ENCODE measurements at places on chromosomes 12 and 14.

GRCh38 chr12:127559349-127560040, 707.5 kb upstream of the TMEM132C start:
- DNase-seq: no peak

GRCh38 chr14:60488175-60488574, 2.3 kb upstream of the C14orf39 start:
- no peak for DNase-seq

DNA sequence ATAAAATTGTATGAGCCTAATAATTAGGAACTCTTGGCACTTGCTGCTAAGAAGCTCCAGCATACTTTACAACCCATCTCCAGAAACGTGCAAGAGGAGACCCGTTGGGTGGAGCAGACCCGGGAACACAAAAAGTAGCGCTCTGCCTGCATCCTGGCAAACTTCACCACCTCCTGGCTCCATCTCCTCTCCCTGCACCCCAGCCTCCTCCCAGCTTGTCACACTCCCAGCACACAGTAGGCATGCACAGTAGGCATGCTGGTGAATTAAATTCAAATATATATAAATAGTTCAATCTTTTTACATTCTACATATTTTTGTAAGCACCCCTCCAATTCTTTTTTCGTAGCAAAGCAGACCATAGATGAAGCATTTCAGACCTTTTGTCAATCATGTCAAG, 1.2 kb downstream of the VSIG10 start:
- DNase-seq: no peak

- DNase-seq: no peak
These were observed 67.4 kb upstream of the FBRSL1 start for GRCh38 chr12:132422381-132423043.

Measured in HCT116 (cell line).